ENCODE measurements at places on chromosomes 11 and 22.
A peak's percentile ranks its signal among the peaks of the same experiment; 100 is the strongest.

DNA sequence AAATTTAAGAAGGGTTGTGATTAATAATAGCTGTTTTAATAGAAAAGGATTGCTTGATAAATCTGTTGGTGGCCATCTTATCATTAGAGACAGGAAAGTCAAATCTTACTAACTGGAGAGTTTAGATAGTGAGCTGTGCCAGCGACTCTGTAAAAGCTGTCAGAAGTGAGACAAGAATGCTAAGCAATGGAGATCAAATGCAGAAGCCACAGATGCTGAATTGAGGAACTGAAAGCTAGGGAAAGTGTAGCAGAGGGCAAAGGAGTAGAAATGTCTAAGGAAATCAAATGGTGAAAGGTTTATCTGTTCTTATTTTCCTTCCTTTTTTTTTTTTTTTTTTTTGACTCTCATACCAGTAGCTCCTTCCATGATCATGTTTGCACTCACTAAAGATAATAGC is 13.7 kb downstream of the MS4A13 start:
- no peak for DNase-seq

GRCh38 chr11:58742140-58742539 is 10.4 kb upstream of the GLYAT start:
- DNase-seq: no peak

GRCh38 chr11:47154616-47155570 is 21.8 kb downstream of the ARFGAP2 start:
- no peak for DNase-seq

- no peak for DNase-seq
Observed at GRCh38 chr11:117443266-117444186, 115.9 kb downstream of the CEP164 start.

GRCh38 chr11:70746351-70746750 is 348.0 kb downstream of the CTTN start:
- no peak for DNase-seq

DNA sequence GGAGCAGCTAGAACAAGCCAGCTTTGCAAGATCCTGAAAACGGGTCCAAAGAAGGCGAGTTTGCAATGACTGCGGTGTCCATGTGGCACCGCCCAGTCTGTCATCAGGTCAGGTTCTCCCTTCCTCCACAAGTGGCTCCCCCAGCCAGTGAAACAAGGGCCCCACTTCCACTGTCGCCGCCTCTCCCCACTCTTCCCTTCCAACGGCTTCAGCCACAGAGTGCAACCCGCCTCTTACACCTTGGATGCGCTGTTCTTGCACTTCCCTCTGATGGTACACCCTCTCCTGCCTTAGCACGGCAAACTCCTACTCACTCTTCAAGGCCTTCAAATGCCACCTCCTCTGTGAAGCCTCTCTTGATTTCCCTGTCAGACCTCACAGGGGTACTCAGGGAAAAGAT is 10.8 kb upstream of the TCF20 start:
- DNase-seq: no peak

GRCh38 chr11:105149477-105149876 is 9.9 kb upstream of the CARD18 start:
- no peak for DNase-seq

DNA sequence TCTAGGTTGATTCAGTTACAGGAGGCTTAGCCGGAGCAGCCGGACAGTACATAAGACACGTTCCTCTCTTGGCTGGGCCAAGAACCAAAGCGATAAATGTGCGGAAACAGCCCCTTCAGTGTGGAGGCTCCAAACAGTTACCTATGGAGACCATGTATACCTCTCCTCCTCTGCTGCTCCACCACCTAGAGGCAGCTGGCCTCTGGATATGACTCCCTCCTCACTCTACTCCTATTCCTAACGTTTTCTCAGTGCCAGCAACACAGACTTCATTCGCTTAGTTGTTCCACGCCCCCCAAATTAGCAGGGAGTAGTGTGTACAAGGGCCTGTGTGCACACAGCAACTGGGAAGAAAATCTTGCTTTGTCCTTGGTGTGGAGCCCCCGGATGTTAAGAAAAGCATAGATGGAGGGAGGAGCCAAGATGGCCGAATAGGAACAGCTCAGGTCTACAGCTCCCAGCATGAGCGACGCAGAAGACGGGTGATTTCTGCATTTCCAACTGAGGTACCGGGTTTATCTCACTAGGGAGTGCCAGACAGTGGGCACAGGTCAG is 362.3 kb upstream of the KIRREL3 start:
- DNase-seq: no peak

GRCh38 chr11:83020942-83021779 is 50.5 kb downstream of the RAB30 start:
- no peak for DNase-seq

GRCh38 chr11:117819096-117820040 is 5.2 kb downstream of the FXYD2 start:
- DNase-seq: peak; percentile 53

- DNase-seq: no peak
Observed at GRCh38 chr22:44458044-44459020, 39.7 kb downstream of the RTL6 start.

GRCh38 chr11:15972838-15973237 is 383.5 kb downstream of the SOX6 start:
- no peak for DNase-seq

DNA sequence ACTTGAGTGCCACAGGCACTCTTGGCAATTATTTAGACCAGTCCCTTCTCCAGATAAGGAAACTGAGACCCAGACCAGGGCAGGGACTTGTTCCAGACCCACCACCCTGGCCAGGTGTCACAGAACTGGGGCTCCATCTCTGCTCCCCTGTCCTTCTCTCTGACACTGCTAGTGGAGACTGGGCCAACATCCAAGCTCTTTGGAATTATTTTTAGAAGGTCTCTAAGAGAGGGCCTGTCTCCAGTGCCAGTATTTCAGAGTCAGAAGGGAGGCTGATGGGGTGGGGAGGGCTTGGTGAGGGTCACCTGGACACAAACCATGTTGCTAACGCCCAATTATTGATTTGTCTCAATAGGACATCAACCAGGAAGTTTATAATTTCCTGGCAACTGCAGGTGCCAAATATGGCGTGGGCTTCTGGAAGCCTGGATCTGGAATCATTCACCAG is 32.7 kb downstream of the POLR3H start:
- no peak for DNase-seq

- peak; percentile 71 for DNase-seq
Observed at GRCh38 chr11:14358729-14359439, at the start of gene RRAS2. Gene RRAS2 (minus strand): TSS chr11:14359183. CDS start chr11:14358870, 313 bp downstream.

DNA sequence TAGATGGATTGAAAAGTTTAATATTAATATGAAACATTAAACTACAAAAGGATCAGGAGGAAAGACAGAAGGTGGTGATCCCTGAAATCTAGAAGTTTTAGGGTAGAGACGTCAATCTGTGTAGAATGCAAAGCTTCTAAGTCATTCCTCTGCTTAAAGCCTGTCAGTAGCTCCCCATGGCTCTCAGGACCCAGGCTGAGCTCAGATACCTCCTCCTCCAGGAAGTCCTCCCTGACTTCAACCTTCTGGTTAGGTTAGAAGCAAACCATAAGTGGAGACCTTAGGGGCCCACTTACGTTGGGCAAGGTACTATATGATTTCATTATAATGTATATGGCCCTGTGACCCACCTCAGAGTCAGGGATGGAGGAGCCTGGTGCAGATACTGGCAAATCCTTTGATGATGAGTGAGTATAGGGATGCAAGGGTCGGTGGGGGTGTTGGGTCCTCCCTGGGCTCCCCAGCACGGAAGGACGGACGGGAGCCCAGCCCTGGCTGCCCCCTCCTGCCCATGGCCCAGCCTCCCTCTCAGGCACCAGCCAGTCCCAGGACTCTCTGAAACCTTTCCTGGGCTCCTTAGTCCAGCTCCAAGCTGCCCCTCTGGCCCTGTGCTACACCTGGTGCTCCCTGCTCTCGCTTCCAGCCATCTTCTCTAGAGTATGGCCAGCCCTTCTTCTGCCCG is 3.2 kb upstream of the PPP6R3 start:
- DNase-seq: no peak

DNA sequence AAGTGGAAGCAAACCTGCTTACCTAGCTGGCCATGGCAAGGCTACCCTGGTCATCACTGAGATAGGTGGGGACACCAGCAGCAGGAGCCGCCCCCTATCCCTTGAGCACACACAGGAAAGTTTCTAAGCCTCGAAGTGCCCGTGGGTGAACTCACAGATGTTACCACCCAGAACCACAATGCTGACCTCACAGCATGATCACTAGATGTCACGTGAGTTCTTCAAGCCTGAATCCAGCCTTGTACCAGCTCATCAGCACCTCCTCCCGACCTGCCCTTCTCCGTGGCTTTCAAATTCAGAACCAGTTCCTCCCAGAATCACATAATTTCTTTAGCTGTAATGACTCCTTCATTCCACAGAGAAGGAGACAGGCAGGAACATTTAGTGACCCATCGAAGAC is 24.7 kb upstream of the TIMP3 start:
- peak; percentile 39 for DNase-seq

- no peak for DNase-seq
Observed at GRCh38 chr22:35195821-35196220, 61.5 kb upstream of the HMGXB4 start.

DNA sequence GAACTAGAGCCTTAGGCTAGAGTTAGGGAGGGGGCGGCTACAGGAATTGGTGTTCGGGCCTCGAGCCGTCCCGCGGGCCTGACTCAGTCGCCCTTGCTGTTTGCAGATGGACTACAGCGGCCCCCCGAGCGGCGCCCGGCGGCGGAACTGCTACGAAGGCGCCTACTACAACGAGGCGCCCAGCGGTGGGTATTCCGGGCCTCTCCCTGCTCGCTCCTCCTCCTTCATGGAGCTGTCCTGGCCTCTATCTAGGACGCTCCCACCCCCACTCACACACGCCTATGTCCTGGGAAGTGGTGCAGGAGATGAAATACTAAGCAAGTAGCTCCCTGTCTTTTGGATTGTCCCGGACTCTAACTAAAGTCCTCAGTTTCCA is 1.4 kb downstream of the MYOD1 start:
- DNase-seq: no peak

GRCh38 chr11:45432910-45433309 is 146.8 kb upstream of the SYT13 start:
- no peak for DNase-seq
